ENCODE measurements at places on chromosomes 2 and 18.
A peak's percentile ranks its signal among the peaks of the same experiment; 100 is the strongest.

DNA sequence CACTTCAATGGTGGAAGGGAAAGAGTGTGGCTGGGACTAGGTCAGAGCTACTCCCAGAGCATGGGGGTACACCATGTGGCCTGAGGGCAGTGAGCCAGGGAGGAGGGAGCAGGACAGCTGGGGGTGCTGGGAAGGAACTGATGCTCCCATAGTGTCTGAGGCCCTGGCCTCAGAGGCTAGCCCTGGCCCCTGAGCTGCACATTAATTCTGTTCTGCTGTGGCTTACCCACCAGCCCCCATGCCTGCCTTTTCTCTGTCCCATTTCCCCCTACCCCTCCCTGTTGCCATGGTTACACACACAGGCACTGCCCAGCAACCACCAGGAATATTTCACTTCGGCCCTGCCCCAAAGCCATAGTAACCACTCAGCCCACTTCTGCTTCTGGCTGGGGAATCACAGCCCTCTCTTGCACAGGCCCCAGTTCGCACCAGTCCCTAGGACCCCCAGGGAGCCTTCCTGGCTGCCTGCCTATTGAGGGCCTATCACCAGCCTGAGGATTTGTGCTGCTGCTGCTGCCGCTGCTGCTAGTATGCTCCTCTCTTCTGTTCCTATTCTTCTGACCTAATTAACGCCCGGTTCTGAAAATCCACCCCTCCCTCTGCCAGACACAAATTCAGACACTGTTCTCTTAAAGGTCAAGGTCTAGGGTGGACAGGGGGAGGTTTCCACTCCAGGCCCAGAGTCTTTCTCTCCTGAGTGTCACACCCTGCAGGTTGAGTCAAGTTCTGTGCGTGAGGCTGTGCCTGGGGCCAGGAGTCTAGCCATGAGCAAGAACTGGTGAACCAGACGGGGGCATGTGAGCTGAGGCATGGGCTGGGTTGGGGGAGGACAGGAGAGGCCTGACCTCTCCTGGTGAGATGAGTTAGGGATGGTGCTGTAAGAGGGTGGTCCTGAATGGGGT, 87.1 kb upstream of the MCFD2 start:
- no peak for DNase-seq

DNA sequence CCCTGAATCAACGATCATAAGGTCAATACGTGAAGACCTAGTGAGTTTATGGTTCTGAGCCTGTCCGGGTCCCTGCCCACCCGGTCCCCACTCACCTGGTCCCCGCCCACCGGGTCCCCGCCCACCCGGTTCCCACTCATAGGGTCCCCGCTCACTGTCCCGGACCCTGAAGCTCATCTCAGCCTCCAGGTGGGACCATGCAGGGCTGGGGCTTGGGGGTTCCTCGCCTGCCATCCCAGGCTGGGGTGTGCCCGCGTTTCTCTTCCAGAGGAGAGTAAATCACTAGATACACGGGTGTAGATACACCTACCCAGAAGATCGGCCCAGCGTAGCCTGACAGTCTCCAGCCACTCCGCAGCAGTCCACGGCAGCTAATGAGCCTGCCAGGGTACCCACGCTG, 131.5 kb downstream of the MBP start:
- no peak for DNase-seq

GRCh38 chr2:159137511-159138241, 148.8 kb downstream of the WDSUB1 start:
- DNase-seq = peak; percentile 68

GRCh38 chr18:12839526-12840196, 44.4 kb downstream of the PTPN2 start:
- DNase-seq = no peak

DNA sequence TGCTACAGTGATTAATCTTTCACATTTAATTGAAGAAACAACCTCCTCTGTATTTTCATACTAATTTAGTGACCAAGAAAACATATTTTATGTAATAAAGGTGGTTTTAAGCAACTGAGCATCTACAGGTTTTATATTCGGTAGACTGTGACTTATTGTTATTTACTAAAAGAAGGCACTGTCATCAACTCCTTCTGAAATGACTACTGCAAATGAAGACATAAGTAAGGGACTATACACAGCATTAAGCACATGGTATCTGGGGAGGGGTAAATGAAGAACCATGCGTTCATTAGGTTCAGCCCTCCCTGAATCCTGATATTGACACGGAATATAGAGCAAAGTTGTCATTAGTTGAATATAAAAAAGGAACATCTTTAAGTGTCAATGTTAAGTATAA, 4.3 kb downstream of the CDH20 start:
- no peak for DNase-seq

DNA sequence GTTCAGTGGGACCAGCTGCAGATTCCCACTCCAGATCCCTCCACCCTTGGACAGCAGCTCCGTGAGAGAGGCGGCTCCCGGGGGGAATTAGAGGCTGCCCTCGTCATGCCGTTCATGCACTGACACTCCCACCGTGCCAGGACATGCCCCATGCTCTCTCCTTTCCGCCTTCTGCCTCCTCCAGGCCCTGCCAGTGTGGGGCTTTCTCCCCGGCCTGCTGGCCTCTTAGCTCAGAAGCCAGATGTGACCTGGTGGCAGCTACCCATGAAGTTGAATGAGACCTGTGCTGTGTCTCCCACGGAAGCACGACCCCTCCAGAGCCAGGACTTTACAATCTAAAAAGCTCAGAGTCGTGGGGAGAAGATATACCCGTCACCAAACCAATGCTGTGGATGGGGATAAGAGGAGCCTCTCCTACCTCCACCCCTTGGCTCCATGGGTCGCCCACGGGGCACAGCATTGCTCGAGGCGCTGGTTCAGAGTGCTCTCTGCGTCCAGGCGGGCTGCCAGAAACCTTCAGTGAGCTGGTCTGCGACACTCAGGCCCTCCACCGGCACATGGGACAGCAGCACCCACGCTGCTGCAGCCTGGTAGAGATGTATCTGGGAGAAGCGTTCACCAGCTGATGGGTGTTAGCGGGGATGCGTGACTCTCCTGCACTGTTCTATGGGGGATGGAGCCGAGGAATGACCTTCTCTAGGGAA, 111.0 kb upstream of the GPC1 start:
- DNase-seq = no peak

DNA sequence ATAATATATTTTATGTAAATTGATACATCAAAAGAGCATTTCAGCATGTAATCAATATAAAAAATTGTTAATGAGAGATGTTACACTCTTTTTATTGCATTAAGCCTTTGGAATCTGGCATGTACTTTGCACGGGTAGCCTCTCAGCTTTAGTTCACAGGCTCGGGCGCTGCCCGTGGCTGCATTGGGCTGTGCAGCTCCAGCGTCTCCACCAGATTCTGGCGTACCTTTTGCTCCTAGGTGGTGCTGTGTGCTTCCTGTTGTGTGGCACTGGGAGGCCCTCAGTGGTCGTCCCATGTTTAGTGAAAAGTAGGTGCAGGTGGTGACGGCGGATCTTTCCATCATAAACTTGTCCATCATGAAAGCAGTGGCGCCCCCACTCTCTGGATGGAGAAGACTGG, 24.4 kb downstream of the LRRFIP1 start:
- DNase-seq = no peak

DNA sequence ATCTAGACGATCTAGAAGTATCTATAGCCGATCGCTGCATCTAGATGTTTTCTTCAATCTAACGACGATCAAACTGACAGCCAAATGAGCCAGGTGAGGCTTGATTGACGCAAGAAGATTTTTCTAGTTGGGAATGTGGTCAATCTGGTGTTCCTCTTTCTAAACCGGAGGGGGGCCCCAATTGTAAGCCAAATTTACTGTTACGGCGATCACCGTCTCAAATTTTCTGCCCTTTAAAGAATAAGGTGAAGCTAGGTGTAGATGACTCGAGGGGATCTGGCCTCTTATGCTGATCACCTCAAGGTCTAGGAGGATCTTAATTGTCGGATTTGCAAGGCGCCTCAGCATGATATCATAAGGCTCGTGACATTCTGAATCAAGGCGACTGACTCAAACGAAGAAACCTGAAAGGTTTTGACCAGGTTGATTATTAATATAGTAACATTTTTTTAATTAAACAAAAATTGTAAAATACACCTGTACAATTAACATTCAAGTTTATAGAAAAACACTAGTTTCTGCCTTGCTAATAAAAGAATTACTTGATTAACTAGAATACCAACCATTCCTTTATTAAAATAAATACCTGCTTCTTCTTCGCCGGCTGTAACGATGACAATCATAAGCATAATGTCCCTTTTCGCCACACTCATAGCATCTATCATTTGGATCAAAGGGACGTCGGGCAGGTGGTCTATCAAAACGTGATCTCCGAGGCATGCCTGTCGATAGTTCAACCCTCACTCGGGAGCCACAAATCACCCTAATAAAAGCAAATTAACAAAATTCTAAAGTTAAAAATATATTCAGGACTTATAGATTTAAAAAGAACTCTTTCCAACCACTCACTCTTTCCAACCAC, 2.0 kb downstream of the SRSF7 start:
- DNase-seq = no peak

DNA sequence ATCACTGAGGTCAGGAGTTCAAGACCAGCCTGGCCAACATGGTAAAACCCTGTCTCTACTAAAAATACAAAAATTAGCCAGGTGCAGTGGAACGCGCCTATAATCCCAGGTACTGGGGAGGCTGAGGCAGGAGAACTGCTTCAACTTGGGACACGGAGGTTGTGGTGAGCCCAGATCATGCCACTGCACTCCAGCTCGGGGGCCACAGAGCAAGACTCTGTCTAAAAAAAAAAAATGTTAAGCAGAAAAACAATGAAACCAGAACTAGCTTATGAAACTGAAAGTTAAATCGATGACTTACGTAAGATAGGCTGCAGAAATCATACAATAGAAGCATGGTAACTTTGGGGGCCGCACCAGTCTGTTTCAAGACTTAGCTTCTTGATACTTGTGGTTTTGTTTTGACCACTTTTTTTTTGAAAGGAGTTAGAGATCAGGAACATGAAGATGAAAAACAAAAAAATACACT, 6.2 kb upstream of the GPR155 start:
- DNase-seq = no peak

GRCh38 chr2:69422198-69422597, 15.0 kb downstream of the NFU1 start:
- no peak for DNase-seq
